ENCODE measurements at places on chromosomes 12 and 14. TPM values are rescaled to one million over a fixed set of nuclear protein-coding genes. Genes with fewer than 3 reads are reported as not detected.

Gene OR4E2
- total RNA-seq, result not detected

Gene PTHLH
- 0.26 TPM for total RNA-seq

Gene PKP2
- total RNA-seq, result under 0.01 TPM

Gene GLT1D1
- total RNA-seq, result under 0.01 TPM

Gene PSMB5
- total RNA-seq, result 166 TPM

Gene LRIG3
- 65.7 TPM for total RNA-seq

Gene CLEC14A
- total RNA-seq, result 2.6 TPM

Gene PCED1B
- total RNA-seq, result 0.33 TPM

Gene SCN8A
- total RNA-seq, result 12.8 TPM

Gene PTCSC3
- not detected for total RNA-seq

Gene FOXN4
- not detected for total RNA-seq

Gene GTF2A1
- total RNA-seq, result 25.2 TPM

Gene MAGOHB
- total RNA-seq, result 21.1 TPM

Gene HCAR2
- total RNA-seq, result not detected

Gene OTUB2
- 1.5 TPM for total RNA-seq

Gene NID2
- total RNA-seq, result 93.7 TPM
